Posterior vena cava (tissue), 2 donors: ENCODE measurements at places on chromosomes 11 and 22.
A peak's percentile ranks its signal among the peaks of the same experiment; 100 is the strongest.

DNA sequence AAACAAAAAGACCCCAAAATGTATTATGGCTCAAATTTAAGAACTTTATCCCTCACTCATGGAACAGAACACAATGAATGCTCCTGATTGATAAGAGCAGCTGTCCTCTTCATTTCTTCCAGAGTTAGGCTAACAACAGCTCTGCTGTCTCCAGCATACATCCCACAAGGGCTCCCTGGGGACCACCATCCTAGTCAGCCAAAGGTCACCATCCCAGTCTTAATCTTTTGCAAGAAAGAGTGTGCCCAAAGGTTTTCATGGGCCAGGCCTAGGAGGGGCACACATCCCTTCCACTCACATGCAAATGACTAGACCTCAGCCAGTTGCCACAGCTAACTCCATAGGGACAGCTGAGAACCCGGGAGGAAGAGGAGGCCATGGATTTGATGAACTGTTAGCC lies 555.3 kb downstream of the BUD13 start:
- peak; percentile 10 for DNase-seq

DNA sequence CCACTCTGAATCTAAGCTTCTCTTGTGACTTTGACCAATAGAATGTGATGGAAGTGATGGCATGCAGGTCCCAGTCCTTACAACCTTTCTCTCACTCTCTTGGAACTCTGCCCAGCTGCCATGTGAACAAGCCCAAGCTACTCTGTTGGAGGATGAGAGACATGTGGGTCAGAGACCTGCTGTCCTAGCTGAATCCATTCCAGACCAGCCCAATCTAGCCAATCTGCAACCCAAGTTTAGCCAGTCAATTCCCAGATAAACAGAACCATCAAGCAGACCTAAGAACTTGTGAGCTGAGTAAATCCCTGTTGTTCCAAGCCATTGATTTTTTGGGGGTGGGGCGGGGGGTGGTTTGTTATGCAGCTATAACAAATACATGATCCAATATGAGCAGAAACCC lies 69.2 kb upstream of the GRK3 start:
- no peak for DNase-seq

GRCh38 chr11:17076517-17077239 lies 789 bp downstream of the RPS13 start:
- DNase-seq: no peak

GRCh38 chr22:37457093-37457893 lies 28.9 kb downstream of the MFNG start:
- peak; percentile 88 for DNase-seq

DNA sequence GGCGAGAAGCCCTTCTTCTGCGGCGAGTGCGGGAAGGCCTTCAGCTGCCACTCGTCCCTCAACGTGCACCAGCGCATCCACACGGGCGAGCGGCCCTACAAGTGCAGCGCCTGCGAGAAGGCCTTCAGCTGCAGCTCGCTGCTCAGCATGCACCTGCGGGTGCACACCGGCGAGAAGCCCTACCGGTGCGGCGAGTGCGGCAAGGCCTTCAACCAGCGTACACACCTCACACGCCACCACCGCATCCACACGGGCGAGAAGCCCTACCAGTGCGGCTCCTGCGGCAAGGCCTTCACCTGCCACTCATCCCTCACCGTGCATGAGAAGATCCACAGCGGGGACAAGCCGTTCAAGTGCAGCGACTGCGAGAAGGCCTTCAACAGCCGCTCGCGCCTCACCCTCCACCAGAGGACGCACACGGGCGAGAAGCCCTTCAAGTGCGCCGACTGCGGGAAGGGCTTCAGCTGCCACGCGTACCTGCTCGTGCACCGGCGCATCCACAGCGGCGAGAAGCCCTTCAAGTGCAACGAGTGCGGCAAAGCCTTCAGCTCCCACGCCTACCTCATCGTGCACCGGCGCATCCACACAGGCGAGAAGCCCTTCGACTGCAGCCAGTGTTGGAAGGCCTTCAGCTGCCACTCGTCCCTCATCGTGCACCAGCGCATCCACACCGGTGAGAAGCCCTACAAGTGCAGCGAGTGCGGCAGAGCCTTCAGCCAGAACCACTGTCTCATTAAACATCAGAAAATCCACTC lies 12.2 kb downstream of the ZNF74 start:
- no peak for DNase-seq

GRCh38 chr22:39146256-39147101 lies 6.0 kb downstream of the CBX7 start:
- peak; percentile 76 for DNase-seq

- peak; percentile 3 for DNase-seq
Measured at GRCh38 chr11:116544721-116545120, 228.1 kb downstream of the BUD13 start.

DNA sequence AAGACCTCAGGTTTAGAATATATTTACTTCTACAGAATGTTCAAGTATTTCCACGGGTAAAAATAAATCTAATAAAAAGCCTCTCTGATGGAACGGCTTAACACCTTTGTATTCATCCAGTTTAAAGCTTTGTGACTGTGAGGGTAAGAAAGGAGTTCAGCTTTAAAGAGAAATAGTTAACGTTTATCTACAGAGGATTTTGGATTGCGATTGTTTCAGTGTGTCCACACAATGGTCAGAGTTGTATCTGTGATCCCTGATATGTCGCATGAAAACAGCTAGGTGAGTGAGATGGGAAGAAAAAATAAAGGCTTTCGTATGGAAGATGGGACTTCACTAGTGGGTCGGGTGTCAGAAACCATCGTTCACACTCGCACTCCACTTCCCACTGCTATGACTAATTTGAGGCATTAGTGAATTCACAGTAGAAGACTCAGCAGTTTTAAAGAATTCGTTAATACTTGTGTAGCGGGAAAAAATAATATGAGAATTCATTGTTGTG lies 1.6 kb downstream of the APLP2 start:
- no peak for DNase-seq

GRCh38 chr11:26326793-26327400 lies 5.0 kb upstream of the ANO3 start:
- no peak for DNase-seq

- no peak for DNase-seq
Measured at GRCh38 chr11:35056391-35057093, 82.4 kb upstream of the CD44 start.

- DNase-seq: no peak
Measured at GRCh38 chr11:44199298-44199697, 103.8 kb downstream of the EXT2 start.

- no peak for DNase-seq
Measured at GRCh38 chr11:33674035-33674814, 26.4 kb downstream of the C11orf91 start.

DNA sequence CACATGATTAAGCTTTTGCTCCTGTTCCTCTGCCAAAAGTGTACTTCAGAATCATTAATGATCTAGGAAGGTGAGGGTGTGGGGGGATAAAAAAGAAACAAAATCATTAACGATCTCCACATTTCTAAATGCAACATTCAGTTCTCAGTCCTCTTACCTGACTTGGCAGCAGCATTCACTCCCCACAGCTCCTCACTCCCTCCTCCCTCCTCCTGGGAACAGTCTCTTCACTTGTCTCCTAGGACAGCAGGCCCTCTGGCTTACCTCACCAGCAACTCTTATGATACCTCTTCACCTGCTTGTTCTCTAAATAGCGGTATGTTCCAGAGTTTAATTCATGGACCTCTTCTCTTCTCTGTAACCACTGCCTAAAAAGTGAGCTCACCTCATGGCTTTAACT lies 56.5 kb upstream of the APOA1 start:
- DNase-seq: no peak

- DNase-seq: peak; percentile 58
Measured at GRCh38 chr22:48488611-48489511, 1338.8 kb downstream of the BRD1 start.

- DNase-seq: peak; percentile 67
Measured at GRCh38 chr11:70502677-70503467, 104.5 kb downstream of the CTTN start.

DNA sequence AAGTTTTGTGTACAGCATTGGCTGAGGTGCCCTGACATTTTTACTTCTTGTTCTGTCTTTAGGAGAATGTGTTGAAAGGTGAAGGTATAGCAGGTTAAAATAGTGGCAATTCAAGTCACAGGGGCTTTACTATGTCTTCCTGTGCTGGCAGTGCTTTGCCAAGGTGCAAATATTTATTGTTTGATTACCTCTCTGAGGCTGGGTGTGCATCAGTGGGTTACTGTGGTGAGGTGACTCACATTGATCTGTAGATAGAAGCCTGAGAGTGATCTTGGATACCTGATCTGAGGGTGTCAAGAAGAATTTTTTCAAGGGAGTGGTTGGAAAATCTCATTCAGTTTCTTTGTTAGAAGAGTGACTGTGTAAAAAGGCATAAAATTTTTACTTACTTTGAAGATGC lies 90.0 kb downstream of the ARHGAP42 start:
- DNase-seq: no peak

GRCh38 chr11:11382858-11383532 lies 29.9 kb upstream of the CSNK2A3 start:
- no peak for DNase-seq

GRCh38 chr11:12901874-12902481 lies 107.1 kb upstream of the RASSF10 start:
- no peak for DNase-seq

DNA sequence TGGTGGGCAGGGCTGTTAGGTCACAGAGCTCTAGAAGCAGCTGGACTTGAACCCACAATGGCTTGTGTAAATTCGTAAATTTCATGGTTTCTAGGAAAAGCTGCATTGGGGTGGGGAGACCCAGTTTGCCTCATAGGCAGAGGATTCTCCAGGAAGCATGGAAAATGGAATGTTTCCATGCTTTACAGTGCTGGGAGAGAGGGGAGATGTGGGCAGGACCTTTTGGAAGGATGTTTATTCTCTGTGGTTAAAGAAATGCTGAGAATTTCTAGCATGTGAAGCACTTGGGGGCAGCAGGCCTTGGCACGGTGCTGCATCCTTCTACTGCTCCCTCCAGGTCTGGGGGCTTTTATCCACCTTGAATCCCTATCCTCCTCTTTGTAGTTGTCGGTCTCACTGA lies 46.3 kb downstream of the TRAF6 start:
- DNase-seq: no peak

DNA sequence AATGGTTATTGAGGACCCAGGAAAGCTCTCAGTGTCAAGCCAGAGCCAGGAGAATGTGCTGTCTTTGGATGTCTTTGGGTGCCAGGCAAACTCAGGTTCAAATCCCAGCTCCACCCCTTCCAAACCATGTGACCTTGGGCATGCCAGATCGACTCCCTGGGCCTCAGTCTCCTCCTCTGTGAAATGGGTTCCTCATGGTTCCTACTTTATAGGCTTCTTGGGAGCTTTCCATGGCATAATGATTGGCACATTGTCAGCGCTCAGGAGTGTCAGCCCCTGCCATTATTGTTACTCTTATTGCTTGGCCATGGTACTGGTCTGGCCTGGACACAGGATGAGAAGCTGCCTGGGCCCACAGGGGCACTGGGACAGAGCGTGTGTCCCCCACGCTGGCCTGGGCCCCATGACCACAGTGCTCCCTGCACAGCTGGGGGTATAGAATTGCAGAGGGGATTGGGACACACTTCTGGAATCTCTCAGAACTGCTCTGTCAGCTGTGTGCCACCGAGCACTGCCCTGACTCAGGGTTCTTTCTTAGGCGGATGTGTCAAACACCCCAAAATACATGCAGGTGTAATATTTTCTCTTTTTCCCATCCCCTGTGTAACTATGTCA lies 37.6 kb upstream of the CRYBB3 start:
- no peak for DNase-seq

GRCh38 chr22:32031466-32031865 lies 11.6 kb upstream of the SLC5A1 start:
- no peak for DNase-seq
